ENCODE measurements at places on chromosomes 6 and 20. TPM values are rescaled to one million over a fixed set of nuclear protein-coding genes. Genes with fewer than 3 reads are reported as not detected.

DNA sequence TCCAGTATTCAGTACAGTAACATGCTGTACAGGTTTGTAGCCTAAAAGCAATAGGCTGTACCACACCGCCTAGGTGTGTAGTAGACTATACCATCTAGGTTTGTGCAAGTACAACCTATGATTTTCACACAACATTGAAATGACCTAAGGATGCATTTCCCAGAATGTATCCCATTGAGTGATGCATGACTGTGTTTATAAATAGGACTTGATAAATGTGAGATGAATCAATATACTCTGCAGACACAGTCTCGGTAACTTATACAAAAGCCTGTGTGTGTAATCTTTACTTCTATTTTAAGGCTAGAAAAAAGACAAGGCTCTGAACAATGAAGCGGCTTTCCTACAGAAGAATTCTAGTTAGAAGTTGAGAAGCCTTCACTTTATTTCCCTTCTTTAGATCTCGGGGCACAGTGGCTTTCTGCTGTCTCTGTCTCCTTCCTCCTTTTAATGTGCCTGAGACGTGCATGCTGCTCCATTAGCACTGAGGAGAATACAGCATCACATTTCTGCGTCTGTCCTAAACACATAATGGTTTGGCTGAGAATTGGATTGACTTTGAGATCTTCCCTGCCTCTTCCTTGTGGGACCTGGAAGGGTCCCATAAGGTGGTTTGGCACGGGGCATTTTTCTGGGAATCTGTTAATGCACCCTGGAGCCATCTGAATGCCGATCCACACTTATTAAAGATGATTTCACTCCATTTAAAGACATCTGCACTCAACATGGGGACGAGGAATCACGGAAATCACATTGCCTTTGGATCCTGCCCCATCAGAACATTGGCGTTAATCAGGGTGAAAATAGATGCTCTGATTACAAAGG lies 112.5 kb downstream of the SCML4 start:
- no peak for DNase-seq

DNA sequence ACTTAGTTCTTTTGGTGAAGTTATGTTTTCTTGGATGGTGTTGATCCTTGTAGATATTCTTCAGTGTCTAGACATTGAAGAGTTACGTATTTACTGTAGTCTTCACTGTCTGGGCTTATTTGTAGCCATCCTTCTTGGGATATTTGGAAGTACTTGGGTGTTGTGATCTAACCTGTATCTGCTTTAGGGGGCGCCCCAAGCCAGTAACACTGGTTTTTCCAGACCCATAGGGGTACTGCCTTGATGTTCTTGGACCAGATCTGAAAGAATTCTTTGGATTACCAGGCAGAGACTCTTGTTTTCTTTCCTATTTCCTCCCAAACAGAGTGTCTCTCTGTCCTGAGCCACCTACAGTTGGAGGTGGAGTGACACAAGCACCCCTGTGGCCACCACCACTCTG lies 309.1 kb upstream of the IMPG1 start:
- DNase-seq, result no peak

GRCh38 chr6:70551566-70551965 lies 15.2 kb upstream of the SDHAF4 start:
- no peak for DNase-seq

DNA sequence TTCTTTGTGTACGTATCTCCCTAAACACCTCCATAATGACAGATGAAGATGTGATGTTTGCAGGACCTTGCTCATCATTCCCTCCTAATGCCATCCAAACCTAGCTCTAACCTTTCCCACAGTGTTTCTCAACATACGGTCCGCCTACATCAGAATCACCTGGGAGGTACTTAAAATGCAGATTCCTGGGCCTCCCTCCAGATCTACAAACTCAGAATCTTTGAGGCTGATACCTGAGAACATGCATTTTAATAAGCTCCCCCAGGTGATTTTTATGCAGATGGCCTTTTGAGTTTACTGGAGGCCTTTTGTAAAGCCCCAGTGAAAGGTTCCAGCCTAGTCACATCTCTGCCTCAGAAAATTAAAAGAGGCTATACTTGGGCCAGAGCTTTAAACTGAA lies 40.5 kb downstream of the METTL24 start:
- no peak for DNase-seq

GRCh38 chr20:36298795-36299339 lies 7.3 kb upstream of the DLGAP4 start:
- DNase-seq, result no peak

DNA sequence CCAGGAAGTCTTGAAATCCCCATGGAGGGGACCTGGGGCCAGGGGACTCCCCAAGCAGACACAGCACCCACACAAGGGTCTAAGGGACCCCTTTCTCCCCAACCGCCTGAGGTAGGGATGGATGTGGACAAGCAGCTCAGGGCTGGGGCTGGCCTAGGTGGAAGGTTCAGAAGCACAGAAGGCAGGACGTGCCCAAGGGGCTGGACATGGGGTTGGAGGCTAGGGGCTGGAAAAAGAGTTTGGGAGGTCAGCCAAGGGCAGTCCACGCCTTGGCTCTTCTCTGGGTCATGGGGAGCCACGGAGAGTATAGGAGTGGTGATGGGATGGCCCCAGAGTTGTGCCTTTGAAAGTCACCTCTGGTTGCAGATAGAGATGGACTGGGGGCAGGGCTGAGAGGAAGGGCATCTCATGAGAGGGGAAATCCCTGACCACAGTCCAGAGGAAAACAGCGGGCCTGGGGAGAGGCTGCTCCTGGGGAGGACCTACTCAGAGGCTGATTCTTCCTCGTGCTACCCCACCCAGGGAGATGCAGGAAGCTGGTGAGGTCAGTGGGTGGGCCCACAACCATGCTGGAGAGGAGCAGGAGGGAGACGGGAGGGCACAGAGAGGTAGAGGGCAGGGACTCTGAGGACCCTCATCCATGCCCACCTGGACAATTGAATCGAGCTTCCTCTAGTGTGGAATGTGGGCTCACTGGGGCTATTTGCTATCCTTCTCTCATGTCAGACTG lies 2.5 kb upstream of the HSPA12B start:
- no peak for DNase-seq

- DNase-seq, result no peak
Observed at GRCh38 chr20:8933381-8933807, 135.5 kb upstream of the PLCB4 start.

GRCh38 chr6:73722318-73723060 lies 26.5 kb downstream of the CD109 start:
- DNase-seq, result no peak

DNA sequence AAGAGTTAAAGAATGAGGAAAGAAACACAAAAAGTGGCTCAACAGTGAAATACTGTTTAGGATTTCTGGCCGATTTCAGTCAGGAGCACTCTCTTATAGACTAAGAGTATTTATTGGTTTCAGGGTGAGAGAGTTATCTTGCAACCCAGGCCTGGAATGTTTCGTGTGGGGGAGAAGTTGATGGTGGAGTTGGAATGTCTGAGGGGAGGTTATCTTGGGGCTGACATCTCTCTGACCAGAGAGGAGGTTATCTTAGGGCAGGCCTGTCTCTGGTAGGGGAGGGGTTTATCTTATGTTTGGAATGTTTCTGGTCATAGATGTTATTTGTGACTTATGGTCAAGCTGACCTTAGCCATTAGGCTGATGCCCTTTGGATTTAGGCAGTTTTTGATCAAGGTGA lies 80.3 kb downstream of the HTR1B start:
- no peak for DNase-seq

DNA sequence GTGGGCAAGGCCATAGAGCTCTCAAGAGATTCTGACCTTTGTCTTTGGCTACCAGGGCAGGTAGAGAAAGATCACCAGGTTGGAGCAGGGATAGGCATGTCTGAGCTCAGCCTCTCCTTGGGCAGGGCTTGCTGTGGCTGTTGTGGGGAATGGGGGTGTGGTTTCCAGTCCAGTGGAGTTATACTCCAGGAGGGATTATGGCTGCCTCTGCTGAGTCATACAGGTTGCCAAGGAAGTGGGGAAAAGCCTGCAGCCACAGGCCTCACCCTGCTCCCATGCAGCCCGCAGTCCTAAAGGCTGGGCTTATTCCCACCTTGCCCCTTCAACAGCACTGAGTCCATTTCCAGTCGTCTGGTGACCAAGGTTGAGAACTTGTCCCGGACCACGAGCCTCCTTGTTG lies 21.9 kb downstream of the MEP1A start:
- peak; percentile 0 for DNase-seq

DNA sequence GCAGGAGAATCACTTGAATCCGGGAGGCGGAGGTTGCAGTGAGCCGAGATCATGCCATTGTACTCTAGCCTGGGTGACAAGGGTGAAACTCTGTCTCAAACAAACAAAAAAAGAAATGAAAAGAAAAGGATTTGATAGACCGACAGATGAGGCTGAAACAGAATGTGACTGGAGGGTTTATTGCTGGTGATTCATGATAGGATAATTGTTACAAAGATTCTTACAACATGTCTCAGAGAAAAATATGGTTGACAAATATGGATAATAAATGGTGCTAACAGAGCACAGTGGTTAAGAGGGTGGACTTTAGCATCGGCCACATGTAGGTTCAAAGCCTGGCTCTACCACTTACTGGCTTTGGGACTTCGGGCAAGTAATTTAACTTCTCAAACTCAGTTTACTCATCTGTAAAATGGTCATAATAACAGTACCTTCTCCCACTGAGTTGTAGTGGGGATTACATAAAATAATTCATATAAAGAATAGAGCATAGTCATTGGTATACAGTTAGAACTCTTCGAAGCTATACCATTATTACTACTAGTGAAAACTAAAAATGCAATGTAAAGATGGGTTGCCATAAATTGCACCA lies 131.9 kb downstream of the MAP3K7 start:
- no peak for DNase-seq

- DNase-seq, result peak; percentile 30
Observed at GRCh38 chr20:24651171-24651975, 181.9 kb downstream of the SYNDIG1 start.

DNA sequence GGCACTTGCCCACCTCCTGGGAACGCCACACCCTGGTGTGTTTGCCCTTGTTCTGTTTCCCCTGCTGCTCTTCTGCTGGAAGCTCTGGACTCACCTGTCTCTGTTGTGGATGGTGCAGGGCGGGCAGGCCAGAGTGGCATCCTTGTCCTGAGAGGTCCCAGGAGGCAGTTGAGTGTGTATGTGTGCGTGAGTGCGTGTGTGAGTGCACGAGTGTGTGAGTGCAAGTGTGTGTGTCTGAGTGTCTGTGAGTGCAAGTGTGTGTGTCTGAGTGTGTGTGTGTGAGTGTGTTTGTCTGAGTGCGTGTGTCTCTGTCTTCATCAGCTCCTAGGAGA lies 12.2 kb downstream of the IGF2R start:
- DNase-seq, result no peak

GRCh38 chr6:158439255-158439654 lies 120.6 kb upstream of the TMEM181 start:
- DNase-seq, result no peak

DNA sequence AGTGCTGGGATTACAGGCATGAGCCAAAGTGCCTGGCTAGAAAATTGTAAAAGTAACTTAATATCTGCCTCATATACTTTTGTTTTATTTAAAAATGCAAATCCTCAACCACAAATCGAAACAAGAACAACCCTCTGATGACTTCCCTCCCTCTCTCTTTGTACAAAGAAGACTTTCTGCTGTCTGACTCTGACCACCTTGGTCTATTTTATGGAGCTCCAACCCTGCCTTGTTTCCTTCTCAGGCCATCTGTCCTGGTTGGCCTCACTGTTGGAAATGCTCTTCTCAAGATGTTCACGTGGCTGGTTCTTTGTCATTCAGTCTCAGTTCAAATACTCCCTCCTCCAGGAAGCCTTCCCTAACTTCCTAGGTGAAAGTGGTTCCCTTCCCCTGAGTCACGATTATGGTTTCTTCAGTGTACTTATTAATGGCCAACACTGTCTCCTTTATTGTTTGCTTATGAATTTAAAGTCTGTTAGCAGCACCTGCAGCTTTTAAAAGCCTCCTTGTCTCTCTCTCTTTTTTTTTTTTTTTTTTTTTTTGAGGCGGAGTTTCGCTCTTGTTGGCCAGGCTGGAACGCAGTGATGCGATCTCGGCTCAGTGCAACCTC lies 151.5 kb upstream of the SALL4 start:
- no peak for DNase-seq

GRCh38 chr20:11847827-11848226 lies 69.9 kb upstream of the BTBD3 start:
- DNase-seq, result peak; percentile 11

GRCh38 chr6:130841128-130841728 lies 14.0 kb downstream of the SMLR1 start:
- peak; percentile 11 for DNase-seq

KCNB1 gene
- total RNA-seq, result 7.0 TPM

CDSN gene
- total RNA-seq, result not detected

PARD6B gene
- 2.4 TPM for total RNA-seq

SLC16A10 gene
- total RNA-seq, result 0.40 TPM

All from MG63 (cell line).